GDM1 (cell line): ENCODE measurements at places on chromosomes 2 and 18.
A peak's percentile ranks its signal among the peaks of the same experiment; 100 is the strongest.

DNA sequence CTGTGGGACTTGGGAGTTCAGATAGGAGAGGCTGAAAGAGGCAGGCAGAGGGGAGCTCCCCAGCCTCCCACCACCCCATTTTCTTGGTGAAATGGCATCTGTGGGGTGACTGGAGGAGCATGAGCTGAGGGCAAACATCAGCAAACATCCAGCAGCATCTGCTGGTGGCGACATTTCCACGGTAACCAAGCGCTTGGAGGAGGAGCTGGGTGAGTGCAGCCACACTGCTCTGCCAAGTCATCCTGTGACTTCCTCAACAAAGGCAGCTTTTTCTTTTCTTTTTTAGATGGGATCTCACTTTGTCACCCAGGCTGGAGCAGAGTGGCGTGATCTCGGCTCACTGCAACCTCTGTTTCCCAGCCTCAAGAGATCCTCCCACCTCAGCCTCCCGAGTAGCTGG, 5.6 kb downstream of the TXNL4A start:
- peak; percentile 52 for DNase-seq

GRCh38 chr2:7411691-7412090, 494.5 kb downstream of the RNF144A start:
- no peak for DNase-seq

DNA sequence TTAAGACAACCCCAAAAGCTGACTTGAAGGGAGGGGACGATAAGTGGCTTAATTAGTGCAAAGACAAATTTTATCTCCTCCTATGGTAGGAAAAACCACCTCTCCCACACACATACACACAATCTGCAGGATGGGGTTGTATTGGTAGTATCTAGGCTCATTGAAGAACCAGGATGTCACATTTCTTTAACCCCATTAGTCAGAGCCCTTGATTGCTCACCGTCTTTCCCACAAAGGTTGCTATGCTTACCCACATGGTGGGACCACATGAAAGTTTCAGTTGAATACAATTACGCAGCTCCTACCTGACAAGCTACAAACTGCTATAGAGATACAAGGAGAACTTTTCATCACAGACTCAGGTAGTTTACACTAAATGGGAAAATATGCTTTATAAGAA, 765.0 kb upstream of the CELF4 start:
- DNase-seq: no peak

- DNase-seq: no peak
Observed at GRCh38 chr2:152481881-152482583, 147.1 kb downstream of the FMNL2 start.

DNA sequence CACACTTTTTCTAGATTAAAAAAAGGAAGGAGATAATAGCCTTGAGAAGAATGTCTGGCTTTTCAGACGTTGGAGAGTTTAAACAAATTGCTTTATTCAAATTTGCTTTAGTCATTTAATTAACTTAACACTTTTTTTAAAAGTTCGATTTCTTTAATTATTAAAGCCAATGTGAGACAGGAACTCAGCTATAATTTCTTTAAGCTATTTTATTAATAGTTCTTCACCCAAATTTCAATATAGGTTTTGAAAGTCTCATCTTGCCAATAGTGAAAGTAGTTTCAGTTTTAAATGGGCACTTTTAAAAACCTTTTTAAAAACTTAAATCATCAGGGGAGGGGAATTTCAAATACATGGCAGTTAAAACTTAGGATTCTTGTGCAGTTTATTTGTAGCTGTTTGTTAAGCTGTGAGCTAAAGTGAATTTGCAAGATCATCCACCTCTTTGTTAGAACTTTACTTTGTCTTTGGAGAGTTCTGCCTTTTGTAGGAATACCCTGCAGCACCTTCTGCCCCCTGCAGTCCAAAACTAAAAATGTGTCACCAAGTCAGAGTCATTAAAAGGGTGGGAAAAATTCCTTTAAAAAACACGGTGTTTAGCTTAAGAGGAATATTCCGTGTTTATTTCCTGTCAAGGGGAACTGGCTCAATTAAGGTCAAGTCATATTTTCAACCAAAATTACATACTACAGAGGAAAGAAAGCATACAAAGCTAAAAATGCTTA, 4.6 kb downstream of the TGIF1 start:
- peak; percentile 38 for DNase-seq

DNA sequence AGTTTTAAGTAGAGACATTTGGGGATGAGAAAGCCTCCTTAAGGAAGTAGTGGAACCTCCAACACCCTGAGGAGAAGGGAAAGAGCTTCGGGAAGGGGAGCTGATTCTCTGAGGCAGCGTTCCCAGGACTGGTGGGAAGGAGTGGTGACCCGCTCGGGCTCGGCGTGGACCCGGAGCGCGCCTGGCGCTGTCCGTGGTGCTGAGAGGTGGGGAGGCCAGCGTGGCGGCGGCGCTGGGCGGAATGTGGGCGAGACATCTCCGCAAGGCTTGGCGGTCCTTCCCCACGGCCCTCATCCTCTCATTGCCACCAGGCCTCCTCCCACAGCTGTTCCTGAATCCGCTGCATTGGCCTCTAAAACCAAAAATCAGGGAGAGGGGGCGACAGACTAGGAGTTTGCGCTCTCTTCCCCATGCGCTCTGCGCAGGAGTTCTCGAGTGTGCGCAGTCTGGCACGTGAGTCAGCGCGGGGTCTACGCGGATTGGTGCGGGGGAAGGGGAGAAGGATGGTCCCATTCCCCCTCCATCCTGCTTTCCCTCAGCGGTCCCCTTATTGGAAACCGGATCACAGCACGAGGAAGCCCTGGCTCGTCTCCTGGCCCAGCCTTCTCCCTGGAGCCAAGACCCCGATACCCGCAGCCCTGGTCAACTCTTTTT, 857 bp downstream of the RESP18 start:
- no peak for DNase-seq

DNA sequence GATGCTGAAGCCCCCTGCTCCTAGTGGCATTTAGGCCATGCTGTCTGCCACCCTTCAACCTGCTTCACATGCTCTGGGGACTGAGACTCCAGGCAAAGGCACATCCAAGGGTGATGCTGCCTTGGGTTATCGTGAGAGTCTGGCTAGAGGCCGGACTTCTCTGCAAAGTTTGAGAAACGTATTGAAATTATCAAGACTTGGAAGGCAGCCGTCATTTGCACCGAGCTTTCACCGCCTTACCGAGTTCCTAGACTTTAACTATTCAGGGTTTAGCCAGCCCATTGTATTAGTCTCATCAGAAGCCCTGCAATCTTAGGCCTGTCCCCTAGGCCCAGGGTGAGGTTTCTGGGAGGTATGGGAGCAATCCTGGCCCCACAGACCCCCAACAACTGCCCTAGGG, 34.0 kb downstream of the RDH14 start:
- no peak for DNase-seq

GRCh38 chr2:16774091-16774490, 108.5 kb upstream of the CYRIA start:
- DNase-seq: no peak

DNA sequence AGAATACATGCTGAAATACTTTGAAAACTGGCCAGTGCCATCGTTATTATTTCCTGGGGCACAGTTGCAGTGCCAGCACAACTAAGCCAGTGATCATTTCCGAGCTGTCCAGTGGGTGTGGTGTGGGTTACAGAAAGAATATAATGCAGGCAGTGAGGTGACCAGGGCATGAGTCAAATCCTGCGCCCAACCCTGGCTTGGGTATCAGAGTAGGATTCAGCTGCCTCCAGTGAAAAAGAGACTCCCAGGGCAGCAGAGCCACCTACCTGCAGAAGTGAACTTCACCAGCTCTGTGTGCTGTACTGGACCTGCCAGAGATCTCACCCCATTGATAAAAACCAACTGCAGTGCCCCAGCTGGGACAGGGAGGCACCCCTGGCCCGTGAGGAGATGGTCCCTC, 18.0 kb downstream of the SLC9A2 start:
- no peak for DNase-seq
